ENCODE measurements at places on chromosomes 2 and 18. TPM values are rescaled to one million over a fixed set of nuclear protein-coding genes. Genes with fewer than 3 reads are reported as not detected.

IL37 gene
- not detected for total RNA-seq

KDM3A gene
- 75.5 TPM for total RNA-seq

RESP18 gene
- total RNA-seq = not detected

ANKRD30B gene
- total RNA-seq = not detected

LBH gene
- total RNA-seq = 62.3 TPM

PROKR1 gene
- 0.12 TPM for total RNA-seq

DES gene
- total RNA-seq = not detected

- no peak for DNase-seq
Observed at GRCh38 chr2:201820383-201821007, 14.2 kb downstream of the CDK15 start.

DNA sequence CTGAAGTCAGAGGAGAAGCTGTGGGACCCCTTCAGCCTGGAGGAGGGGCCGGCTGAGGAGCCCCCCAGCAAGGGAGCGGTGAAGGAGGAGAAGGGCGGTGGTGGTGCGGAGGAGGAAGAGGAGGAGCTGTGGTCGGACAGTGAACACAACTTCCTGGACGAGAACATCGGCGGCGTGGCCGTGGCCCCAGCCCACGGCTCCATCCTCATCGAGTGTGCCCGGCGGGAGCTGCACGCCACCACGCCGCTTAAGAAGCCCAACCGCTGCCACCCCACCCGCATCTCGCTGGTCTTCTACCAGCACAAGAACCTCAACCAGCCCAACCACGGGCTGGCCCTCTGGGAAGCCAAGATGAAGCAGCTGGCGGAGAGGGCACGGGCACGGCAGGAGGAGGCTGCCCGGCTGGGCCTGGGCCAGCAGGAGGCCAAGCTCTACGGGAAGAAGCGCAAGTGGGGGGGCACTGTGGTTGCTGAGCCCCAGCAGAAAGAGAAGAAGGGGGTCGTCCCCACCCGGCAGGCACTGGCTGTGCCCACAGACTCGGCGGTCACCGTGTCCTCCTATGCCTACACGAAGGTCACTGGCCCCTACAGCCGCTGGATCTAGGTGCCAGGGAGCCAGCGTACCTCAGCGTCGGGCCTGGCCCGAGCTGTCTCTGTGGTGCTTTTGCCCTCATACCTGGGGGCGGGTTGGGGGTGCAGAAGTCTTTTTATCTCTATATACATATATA, 46.0 kb downstream of the BOLA3 start:
- DNase-seq = no peak

DNA sequence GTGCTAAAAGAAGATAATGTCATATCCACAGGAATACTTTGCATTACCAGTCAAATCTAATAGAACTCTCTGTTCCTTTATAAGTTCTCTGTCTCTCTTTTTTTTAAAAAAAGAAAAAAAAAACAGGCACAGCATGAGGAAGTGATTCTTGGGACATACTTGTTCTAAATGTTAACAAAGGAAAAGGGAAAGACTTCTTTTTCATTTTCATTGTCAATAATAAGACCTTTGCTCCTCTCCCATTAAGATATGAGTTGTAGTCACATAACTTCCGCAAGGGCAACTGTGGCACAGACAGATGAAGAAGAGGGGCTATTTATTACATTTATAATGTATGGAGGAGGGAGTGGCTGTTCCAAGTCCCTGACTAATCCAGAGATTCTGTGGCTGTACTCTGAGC, 4.7 kb downstream of the CD302 start:
- no peak for DNase-seq

DNA sequence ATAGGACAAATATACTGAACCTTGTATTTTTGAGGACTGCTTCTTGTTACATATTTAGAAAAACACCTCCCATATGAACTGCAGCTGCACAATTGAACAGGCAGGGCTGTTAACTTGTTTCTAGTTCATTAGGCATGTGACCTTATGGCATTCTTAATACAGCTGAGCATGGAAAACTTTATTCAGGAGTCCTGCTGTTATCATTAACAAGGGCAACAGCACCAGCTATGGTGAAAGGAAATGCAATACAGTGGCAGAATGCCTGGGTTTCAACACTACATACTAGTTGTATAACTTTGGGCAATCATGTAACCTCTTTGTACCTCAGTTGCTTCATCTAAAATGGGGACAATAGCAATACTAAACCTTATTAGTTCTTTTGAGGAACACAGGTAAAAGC, 71.8 kb downstream of the GDF7 start:
- no peak for DNase-seq

DNA sequence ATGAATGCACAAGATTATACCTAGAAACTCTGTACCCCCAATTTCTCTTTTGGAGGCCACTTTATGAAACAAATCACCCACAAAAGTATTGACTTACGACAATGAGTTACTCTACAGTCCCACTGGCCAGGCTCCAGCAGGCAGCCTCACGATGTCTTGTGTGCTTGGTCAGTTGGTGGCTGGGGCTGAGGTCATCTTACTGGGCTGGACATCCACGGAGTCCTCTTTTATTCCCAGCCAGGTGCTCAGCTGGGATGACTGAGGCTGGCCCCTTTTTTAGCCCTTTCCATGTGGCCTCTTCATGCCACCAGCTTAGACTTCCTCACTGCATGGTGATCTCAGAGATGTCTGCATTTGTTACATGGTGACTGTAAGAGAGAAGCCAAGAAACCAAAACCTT, 8.9 kb upstream of the ID2 start:
- no peak for DNase-seq

GRCh38 chr2:46146866-46147502, 150.2 kb upstream of the EPAS1 start:
- no peak for DNase-seq

DNA sequence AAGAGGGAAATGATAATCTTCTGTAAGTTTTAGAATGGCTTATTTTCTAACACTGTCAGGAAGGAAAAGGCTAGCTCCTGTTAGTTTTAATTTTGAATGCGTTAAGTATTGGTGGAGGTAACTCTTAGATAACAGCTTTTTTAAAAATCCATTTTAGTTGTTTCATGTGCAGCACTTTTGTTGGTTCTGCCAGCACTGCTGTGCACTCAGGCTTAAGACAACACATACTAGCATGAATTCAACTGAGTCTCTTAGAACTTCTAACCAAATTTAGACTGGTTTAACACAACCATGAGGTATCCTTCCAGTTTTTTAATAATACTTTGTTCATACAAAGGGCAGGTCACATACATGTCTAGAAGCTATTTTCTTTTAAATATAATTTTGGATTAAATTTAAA, 42.4 kb downstream of the ACVR1 start:
- no peak for DNase-seq

DNA sequence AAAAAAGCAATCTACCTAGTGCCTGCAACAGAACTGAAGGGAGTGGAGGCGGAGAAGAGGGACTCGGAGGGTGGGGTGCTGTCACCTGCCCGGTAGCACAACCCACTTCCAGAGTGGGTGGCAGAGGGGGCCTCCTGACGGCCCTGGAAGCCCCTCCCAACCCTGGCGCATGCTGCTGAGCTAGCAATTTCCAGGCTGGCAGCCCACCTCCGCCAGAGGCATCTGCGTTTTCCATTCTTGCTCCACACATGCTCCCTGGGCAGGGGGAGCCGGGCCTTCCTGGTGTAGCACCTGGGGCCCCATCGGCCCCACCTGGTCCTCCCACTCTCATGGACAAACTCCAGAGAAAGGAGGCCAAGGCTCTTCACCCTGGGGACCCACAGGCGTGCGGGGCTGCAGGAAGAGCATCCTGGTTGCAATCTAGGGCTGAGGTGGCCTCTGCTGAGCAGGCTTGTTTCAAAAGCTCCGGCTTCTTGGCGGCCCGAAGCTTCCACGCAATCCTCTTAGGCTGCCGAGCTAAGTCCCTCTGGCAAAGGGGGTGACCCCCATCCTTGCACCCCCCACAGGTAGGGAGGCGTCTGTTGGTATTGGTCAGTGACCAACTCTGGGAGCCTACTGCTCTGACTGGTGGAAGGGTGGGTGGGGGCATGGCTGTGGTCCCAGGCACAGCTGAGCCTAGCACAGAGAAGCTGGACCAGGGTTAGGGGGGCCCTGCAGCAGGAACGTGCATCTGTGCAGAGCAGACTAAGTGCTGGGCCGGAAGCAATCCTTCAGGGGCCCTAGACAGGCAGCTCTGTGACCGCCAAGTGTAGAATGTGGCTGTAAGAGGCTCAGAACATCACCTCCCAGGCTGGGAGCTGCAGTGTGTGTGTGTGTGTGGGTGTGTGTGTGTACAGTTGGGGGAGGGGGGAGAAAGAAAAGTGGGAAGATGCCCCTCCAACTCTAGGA, 2.6 kb downstream of the HS6ST1 start:
- peak; percentile 8 for DNase-seq

GRCh38 chr2:203777030-203777429, 70.6 kb downstream of the CD28 start:
- no peak for DNase-seq

DNA sequence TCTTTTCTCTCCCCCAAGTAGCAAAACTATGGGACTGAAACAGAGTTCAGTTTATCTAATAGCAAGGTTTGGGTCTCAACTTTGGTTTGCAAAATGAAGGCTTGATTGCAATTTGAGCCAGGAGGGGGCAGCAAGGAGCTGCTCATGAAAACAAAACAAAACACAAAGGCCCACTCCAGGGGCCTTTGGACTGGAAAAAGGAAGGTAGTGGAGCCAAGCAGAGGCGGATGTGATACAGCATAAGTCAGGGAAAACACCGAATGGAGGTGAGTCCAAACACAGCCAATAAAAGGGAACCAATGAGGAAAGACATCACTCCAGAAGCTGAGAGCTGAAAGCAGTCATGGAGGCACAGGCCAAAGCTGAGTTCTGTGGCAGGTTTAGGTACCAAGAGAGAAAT, 799.7 kb upstream of the ACVR2A start:
- peak; percentile 39 for DNase-seq

DNA sequence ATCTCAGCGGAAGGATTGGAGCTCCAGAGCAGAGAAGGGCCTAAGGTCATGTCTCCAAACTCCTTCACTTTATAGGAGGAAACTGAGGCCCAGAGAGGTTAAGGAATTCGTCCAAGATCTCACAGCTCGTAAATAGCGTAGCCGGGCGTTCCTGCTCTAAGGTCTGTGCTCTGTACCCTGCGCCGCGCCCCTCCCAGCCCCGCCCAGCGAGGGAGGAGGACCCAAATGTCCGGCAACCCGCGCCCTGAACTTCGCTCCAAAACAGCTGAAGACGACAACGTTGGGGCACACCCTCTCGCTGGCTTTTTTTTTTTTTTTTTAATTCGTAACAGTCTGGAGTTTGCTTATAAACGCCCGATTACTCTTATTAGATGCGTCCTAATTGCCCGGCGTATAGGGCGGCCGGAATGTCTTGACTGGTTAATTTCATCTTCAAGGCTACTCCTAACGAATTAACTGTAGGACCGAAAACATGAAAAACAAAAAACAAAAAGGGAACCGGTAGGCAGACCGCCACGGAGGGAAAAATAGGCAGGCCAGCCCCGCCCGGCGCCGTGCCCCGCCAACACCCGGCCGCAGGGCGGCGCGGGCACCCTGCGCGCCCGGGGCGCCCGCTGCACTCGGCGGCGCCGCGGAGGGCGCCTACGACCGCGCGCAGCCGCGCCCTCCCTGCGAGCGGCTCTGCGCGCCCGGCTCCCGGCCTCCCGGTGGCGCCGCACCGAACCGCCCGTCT, 928 bp upstream of the FOSL2 start:
- DNase-seq = peak; percentile 27

DNA sequence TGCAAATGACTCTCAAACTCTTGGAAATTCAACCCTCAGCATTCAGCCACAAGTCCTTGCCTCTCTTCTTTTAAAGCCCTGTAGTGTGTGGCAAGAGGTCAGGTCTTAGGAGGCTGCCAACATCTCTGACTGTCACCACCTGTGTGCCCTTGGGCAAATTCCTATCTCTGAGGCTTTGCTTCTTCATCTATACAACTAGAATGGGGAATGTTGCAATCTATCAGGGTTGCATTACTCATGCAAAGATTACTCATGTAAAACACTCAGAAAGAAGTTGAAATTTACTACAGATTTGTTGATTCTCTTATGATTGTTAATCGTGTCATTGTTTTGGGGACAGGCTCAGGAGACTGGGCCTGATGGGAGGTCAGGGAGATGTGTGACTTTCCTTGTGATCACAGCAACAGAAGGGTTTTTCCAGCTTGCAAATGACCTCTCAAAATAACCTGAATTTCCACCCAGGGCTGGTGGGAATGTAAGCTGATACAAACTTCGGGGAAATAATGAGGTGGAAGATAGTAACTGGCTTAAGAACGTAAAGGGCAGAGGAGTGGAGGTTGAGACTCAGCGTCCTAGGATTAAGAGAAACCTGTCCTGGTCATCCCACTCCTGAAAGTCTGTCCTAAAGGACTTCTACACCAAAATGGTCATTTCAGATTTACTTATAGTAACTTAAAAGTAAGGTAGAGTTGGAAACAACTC, 32.1 kb upstream of the SIGLEC15 start:
- DNase-seq = no peak

GRCh38 chr18:24662412-24662821, 202.0 kb downstream of the HRH4 start:
- DNase-seq = no peak

- DNase-seq = no peak
Observed at GRCh38 chr2:216793386-216793785, 66.5 kb downstream of the TNP1 start.

GRCh38 chr2:24830786-24831185, 37.6 kb downstream of the CENPO start:
- DNase-seq = no peak

DNA sequence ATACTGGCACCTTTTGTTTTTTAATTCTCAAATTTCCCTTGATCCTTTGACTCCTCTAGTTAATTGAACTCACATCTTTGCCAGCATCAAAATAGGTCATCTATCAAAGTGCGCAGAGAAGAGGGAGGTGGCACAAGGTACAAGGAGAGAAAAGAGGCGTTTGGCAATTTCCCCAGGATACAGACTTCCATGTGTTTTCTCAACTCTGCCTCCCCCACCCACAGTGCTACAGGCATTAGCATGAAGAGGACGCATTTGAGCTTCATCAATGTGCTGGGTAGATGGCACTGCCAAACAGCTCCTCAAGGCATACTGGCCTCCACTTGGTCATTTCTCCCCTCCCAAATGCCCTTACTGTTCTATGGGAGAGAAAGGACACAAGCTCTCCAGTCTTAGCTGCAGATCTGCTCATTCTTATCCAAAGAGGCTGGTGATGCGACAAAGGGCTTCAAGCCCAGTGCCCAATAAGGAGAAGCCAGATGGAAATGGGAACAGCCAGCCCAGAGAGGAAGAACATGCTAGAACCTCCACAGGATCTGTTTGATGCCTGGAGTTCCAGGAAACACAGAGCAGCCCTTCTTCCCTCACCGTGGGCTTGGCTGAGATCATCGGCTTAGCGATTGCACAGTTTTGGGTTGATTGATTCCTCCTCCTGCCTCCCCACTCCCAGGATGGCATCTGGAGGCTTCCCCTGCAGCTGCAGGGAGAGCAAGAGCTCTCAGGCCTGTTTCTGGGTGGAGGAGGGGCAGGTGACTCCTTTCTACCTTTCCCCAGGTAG, 144.7 kb upstream of the SMAD2 start:
- no peak for DNase-seq
